ENCODE measurements at places on chromosomes 1 and 21. TPM values are rescaled to one million over a fixed set of nuclear protein-coding genes. Genes with fewer than 3 reads are reported as not detected.

- DNase-seq, result no peak
These were observed 155.1 kb upstream of the DNAH14 start for GRCh38 chr1:224774378-224774777.

DNA sequence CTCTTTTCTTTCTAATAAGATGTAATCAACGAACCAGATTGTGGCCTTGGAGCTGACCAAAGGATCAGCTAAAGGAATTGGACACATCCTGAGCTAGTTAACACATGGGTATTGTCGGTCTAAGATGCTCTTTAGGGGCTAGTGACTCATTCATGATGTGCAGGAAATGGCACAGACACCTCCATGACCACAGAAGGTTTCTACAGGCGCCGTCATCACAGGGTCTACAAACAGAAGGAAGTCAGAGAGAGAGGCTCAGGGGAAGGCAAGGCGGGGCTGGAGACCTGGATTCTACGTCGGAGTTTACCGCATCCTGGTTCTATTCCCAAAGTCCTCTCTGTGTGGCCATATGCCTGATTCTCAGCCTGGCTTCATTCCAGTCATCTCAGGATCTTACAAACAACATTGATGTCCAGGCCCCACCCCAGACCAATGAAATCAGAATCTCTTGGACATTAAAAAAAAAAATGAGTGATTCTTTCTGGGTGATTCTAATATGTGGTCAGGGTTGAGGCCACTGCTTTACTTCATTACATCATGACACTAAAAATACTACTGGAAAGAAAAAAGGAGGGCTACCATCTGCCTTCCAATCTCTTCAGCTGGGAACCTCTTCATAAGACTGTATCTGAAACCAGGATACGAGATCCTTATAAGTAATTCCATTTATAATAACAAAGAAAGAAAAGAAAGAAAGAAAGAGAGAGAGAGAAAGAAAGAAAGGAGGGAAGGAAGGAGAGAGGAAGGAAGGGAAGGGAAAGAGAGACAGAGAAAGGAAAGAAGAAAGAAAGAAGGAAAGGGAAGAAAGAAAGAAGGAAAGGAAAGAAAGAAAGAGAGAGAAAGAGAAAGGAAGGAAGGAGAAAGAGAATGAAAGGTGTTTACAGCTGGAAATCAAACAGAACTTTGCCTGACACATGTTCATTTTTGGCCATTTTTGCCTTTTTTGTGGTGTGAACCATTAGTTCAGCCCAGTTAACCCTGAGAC is 11.6 kb upstream of the KCNJ15 start:
- peak; percentile 93 for DNase-seq

- no peak for DNase-seq
These were observed 37.6 kb upstream of the CLSTN1 start for GRCh38 chr1:9861360-9861759.

GRCh38 chr1:167312871-167313270 is 92.2 kb downstream of the POU2F1 start:
- no peak for DNase-seq

- peak; percentile 47 for DNase-seq
These were observed 21.6 kb downstream of the URB1 start for GRCh38 chr21:32370998-32371766.

BLZF1 gene
- 56.7 TPM for total RNA-seq

PRXL2B gene
- 23.0 TPM for total RNA-seq

GRCh38 chr1:218845589-218845988 is 328.1 kb upstream of the LYPLAL1 start:
- no peak for DNase-seq

HJV gene
- not detected for total RNA-seq

ESPN gene
- total RNA-seq, result not detected
